Esophagus squamous epithelium (tissue), 5 donors: ENCODE measurements at places on chromosomes 3 and 15.
A peak's percentile ranks its signal among the peaks of the same experiment; 100 is the strongest.

GRCh38 chr15:63473007-63473748 is 31.2 kb upstream of the USP3 start:
- no peak for DNase-seq

GRCh38 chr3:168066882-168067281 is 28.8 kb downstream of the GOLIM4 start:
- DNase-seq = no peak

DNA sequence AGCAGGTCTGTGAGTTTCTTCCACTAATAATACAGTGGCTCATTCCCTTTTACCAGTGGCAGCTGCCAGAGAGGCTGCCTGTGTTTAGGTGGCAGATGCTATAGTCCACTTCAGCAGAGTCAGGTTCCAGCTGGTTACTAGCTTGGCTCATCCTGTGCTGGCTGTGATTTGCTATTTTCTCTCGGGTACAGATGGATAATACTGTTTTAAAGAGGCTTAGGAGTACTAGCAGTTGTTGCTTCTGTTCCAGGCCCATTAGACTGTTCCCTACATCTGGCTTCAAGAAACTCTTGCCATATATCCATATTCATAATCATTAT is 41.0 kb downstream of the ZNF609 start:
- no peak for DNase-seq

- no peak for DNase-seq
Observed at GRCh38 chr15:38829086-38829485, 264.5 kb upstream of the RASGRP1 start.

GRCh38 chr3:51997935-51998596 is 2.4 kb upstream of the RPL29 start:
- DNase-seq = no peak

GRCh38 chr3:8851703-8852102 is 82.3 kb upstream of the OXTR start:
- no peak for DNase-seq

DNA sequence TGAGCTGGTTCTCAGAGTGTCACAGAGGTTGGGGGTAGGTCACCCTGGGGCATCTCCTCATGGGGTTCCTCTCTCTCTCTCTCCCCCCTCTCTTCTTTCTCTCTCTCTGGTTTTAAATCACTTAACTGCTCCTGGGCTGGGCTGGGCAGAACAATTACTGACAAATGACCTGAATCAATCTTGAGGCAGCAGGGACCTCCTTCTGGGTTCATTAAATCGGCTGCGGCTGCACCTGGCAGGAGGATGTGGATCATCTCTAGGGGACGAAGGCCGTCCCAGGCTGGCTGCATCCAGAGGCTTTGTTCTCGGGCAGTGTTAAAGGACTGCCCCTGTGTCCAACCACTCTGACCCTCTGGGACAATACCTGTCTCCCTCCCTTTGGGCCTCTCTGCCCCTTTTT is 143.1 kb downstream of the TLE3 start:
- DNase-seq = no peak

GRCh38 chr15:101187820-101188636 is 63.8 kb downstream of the CHSY1 start:
- DNase-seq = no peak

GRCh38 chr15:86066174-86066834 is 13.4 kb upstream of the AGBL1 start:
- no peak for DNase-seq

DNA sequence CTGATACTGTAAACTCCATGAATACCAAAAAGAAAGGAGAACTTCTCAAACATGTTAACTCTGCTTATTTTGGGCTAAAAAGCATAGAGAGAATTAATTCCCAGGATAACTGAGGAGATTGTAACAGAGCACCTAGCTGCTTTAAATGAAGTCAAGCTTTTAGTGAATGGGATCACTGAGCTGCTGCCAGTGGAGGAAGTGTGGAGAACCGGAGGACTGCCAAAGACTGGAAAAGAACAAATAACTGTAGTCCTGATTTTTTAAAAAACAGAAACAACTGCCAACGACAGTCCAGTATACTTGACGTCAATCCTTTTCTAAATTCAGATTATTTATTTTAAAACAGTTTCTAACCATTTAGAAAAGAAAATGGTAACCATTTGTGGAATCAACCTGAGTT is 3.3 kb downstream of the C3orf70 start:
- no peak for DNase-seq

GRCh38 chr15:82172506-82172905 is 90.0 kb downstream of the EFL1 start:
- no peak for DNase-seq

- no peak for DNase-seq
Observed at GRCh38 chr3:62467966-62468722, 94.8 kb upstream of the FEZF2 start.

GRCh38 chr3:169323578-169324451 is 339.7 kb downstream of the MECOM start:
- DNase-seq = no peak

GRCh38 chr3:63328365-63328764 is 50.3 kb downstream of the SYNPR start:
- no peak for DNase-seq

- no peak for DNase-seq
Observed at GRCh38 chr3:78757731-78758130, 1010.1 kb downstream of the ROBO1 start.

DNA sequence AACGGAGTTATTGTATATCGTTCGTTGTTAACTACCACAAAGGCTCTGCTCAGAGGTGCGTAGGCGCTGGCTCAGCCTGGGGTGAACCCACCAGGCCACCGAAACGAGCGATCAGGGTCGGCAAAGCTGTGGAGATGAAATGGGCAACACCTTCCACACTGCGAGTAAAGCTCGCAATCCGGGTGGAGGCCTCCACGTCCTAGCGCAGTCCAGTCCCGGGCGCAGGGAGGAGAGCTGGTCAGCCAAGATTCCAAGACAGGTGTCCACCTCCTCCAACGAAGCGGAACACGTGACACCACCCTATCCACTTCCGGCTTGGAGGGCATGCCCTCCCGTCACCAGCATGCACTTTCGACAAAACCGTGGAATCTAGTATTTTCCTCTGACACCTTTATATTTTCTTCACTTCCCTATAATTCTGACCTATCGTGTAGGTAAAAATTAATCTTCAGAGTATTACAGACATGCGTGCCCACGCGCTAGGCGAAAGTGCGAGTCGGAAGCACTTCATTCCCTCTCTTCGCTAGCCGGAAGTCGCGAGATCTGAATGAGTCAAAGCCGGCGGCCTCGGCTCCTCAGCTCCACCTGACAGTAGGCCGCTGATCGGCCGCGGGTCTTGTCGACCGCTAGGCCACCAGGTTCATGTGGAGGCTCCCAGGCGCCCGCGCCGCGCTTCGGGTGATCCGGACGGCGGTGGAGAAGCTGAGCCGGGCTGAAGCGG is at the start of gene PDE12:
Gene PDE12 (plus strand): TSS at position 537 of the 721 bp plus-strand sequence. CDS start 106 bp downstream, at position 643.
- peak; percentile 37 for DNase-seq

GRCh38 chr3:182258538-182259177 is 534.6 kb upstream of the ATP11B start:
- no peak for DNase-seq

DNA sequence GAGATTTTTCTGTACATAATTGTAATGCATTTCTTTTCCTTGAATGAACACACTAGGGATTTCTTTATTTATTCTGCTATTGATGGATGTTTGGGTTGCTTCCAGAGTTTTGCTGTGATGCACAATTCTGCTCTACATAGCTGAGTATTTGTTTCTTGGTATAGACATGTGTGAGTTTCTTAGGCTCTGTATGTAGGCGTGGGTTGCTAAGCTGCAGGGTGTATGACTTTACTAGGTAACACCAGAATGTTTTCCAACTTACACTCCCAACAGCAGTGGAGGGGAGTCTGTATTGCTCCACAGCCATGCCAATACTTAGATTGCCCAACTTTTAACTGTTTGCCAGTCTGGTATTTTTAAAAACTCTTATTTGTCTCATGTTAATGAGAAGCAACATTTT is 155.5 kb upstream of the TNIK start:
- DNase-seq = no peak

DNA sequence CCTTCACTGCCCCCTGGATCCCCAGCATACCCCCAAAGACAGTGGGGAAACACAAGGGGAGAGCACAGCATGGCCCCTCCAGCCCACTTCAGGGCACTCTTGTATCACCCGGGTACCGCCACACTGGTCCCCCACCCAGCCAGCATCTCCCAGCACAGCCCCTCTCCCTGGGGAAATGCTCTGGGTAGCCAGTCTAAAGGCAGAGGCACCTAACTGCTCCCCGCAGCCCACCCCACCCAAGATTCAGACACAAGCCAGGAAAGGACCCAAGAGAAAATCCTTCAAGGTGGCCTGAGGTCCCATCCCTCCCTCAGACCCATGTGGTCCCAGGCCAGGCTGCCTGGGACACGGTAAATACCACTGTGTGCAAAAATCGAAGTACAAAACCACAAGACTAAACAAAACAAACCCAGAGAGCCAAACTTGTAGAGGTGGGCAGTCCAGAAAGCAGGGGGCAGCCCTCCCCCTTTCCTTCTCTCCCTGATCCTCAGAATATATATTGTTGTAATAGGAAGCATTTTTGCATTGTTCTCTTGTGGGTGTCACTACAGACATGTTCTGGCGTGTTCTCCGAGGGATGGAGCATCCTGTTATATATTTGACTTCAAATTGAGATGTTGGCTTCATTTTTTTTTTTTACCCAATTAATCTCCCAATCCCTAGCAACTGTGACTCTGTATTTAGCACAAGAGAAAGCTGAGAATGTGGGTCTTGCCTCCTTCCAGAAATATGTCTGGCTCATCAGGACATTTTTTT is 51.7 kb downstream of the GRIP2 start:
- no peak for DNase-seq

DNA sequence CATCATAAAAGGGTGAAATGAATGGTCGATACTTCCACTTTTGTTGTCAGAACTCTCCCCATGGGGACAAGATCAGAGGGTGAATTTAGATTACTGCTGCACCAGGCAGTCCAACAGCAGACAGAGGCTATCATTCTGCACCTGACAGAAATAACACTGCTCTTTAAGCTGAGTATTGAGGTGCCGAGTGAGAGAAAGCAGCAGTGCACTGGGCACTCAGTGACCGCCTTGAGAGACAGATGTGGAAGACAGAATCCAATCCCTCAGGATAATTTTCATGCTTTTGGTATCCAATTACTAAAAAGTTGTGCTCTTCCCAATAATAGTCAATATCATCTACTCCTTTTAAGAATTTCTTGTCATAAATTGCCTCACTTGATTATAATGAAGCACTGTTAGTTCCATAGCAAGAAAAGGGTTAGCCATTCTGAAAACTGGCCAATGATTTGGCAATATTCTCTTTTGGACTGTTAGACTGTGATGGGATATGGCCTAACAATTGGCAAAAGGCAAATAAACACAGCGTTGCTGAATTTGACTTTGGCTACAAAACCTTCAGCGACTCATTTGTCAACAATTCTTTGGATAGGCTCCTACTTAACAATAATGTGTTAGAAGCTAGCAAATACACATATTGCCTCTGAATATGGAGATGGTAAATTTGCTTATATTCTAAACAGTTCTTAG is 5.5 kb downstream of the FGF7 start:
- no peak for DNase-seq

DNA sequence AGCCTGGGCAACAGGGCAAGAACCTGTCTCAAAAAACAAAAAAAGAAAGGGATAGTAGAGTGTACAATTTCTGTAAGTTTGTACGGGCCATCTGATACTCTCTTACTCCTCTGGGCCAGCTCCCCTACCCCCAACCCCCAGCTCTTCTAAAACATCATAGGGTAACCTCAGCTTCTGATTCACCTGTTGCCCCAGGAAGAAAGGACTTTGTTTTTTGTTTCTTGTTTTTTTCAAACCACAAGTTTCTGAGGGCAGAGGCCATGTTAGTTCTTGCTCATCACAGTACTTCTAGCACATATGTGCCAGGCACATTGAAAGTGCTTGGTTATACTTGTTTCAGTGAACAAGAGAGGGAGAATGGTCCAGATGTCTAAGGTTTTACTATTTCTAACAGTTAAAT is 20.2 kb downstream of the ATOSA start:
- DNase-seq = no peak

GRCh38 chr15:53658827-53659555 is 100.5 kb downstream of the WDR72 start:
- no peak for DNase-seq

DNA sequence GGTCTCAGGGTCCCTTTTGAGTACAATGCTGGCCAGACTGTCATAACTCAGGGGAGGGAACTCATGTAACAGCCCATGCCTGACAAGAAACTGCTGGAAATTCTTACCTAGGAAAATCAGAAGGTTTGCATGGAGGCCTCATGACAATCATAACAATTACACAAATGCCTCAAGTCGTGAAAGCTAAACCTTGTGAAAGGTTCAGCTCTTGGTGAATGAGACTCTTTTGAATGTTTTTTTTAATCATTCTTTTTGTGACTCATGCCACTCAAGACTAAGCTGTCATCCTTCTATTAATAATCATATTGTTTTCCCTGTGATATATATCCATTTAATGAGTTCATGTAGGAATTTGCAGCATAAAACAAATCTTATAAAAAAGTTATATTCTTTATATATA is 61.4 kb upstream of the LEKR1 start:
- no peak for DNase-seq

GRCh38 chr15:57306161-57306943 is 70.0 kb upstream of the CGNL1 start:
- DNase-seq = peak; percentile 35

- DNase-seq = no peak
Observed at GRCh38 chr3:182366746-182367145, 426.6 kb upstream of the ATP11B start.

- DNase-seq = no peak
Observed at GRCh38 chr3:129005526-129006303, 4.6 kb downstream of the EFCC1 start.

GRCh38 chr15:64893481-64894394 is 18.0 kb upstream of the ANKDD1A start:
- DNase-seq = peak; percentile 88

DNA sequence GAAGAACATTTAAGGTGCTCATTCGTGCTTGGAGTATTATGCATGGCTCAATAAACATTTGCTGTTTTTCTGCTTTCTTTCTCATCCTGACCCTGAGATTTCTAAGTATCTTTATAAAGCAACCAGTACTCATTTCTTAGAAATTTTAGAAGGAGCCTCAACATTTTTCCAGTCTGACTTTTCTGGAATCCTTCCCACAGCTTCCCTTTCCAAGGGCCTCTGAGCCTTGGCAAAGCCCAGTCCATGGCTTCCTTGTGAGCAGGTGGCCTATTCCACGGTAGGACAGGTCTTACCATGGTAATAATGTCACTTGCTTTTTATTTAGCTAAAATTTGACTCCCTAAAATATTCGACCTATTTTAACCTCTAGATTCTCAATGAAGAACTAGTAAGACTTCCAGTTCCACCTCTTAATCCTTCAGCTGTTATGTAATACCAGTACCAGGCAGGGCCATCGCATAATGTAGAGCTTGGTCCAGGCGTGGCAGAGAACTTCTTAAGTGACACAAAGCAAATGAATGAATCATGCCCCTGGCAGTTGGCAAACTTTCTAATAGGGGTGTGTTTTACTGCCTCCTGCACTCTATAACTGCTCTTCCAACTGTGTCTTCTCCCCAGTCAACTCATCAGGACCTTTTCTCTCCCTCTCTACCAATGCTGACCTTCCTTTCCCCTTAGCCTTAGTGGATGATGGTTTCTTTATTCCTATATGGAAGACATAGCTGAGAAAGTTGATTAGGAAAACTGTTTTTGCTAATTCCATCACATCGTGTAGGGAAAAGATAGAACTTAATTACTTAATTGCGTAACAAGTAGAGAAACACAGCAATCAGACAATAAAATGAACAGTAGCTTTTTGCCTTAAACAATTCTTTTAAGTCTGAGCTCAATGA is 894 bp upstream of the TM4SF4 start:
- peak; percentile 7 for DNase-seq
